ENCODE measurements at places on chromosomes 7 and 10.
A peak's percentile ranks its signal among the peaks of the same experiment; 100 is the strongest.

- DNase-seq: no peak
Measured at GRCh38 chr7:110105840-110106239, 985.1 kb upstream of the LRRN3 start.

GRCh38 chr7:100486753-100487446 lies 3.2 kb downstream of the NYAP1 start:
- no peak for DNase-seq

DNA sequence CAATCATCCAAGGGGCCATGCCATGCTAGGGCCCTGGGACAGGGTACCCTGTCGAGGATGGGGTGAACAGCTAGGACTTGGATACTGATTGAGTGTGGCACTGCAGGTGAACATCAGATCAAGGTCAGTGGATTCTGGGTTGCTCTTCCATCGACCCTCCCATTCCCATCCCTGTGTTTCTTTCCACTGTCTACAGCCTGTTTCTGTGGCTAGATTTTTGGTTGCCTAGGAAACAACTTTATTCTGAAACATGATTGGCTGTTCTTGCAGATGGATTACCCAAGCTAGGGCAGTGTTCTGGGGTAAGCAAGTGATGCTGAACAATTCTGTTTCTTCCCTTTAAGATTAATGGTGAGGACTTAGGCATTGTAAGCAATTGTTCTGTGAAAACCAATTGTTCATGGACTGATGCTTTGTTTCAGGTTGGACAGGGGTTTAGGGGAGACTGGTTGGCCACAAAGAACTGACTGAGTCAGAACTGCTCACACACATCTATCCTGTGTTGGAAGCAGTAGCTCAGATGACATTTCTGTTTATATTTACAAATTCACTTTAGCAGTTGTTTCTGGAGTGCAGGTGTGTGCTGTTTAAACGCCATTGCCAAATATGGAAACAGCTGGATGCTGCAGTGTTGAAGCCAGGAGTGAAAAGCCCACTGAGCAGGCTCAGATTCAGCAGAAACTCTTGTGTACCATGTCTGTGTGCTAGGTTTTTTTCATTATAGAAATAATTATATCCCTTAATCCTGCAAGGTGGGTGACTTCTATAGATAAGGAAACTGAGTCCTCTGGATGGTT lies 102.3 kb upstream of the BTBD16 start:
- DNase-seq: no peak

- no peak for DNase-seq
Measured at GRCh38 chr10:96279191-96279641, 7.8 kb upstream of the BLNK start.

DNA sequence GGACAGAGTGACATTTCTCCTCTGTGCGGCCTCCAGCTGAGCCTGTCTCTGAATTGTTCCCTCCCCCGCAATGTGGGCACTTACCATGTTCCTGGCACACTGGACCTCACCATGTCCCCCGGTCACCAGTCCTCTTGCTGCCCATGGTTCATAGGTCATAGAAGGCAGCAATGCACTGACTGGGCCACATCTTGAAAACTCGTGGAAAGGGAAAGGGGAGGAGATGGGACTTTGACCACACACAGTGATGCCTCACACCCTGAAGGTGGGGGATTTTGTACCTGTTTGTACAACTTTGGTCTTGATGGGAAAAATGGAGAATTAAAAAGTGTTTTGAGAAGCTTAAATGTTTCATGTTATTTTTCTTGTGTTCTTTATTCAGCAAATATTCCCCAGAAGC lies 61.7 kb upstream of the LRGUK start:
- no peak for DNase-seq

GRCh38 chr10:42956045-42956444 lies 120.8 kb upstream of the RET start:
- no peak for DNase-seq

DNA sequence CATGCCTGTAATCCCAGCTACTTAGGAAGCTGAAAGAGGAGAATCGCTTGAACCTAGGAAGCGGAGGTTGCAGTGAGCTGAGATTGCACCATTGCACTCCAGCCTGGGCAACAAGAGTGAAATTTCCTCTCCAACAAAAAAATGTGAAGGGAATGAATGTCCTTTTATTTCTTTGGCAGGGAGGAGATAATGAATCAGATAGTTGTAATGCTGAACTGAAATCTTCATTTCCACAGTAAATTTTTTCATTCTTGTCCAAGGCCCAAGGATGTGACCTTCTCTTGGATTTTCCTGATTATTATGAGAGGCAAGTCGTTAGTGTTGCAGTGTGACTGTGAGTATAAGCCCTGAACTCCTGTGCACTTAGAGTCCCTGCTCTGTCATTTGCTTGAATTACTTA lies 13.6 kb downstream of the STAMBPL1 start:
- DNase-seq: no peak

DNA sequence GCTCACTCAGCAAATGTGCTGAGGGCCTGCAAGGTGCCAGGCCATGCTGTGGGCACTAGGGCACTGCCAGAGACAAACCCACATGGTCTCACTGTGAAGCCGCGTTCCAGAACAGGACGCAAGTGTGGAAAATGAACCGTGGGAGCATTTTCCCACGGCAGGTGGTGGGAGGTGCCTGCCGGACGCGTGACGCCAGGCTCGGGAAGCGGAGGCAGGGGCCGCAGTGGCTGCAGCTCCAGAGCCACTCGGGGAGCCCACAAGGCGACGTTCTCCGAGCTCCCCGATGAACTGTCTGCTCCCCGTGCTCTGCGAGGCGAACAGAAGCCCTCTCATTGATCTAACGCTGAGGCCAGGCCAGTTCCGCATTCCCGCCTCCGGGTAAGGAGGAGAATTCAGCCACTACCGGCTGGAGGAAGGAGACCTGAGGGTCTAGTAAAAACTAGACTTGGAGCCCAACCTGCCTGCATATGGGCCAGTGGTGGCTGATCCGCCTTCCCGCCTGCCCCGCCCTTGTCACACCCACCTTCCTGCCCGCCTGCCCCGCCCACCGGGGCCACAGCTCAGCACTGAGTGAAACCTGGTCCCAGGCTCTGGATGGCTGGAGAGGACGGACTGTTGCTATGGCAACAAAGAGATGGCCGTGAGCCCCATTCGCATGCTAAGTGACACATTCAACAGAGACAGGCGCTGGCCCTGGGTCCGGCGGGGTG lies 13.1 kb downstream of the ADGRA1 start:
- peak; percentile 82 for DNase-seq

GRCh38 chr7:29990931-29991330 lies 1.3 kb upstream of the SCRN1 start:
- no peak for DNase-seq

GRCh38 chr10:19892270-19892669 lies 76.0 kb downstream of the PLXDC2 start:
- no peak for DNase-seq

DNA sequence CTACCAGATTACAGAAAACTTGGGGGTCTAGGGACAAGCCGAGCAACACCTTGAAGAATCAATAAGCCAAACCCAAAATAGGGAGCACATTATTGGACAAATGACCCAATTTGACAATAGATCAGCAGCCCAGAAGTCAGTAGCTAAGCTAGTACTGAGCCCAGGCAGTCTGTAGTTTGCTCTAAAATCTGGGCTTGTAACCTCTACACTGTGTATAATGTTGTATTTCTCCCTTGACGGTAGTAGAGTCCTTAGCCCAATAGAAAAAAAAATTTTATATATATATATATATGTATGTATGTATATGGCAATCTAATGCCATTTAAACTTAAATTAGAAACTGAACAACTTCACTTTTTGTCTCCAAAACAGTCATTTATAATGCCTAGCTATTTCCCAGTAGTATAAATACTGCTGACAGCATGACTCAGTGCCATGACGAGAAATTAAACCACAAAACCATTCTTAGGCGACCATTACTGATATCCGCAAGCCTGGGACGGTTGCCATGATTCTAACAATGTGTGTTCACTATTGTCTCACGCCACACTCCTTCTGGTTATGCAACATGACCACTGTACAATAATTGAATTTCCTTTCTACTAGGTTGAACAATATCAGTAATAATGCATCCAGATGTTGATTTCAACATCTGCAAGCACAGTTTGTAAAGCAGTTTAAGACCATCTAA lies 110.5 kb downstream of the IPMK start:
- DNase-seq: no peak

GRCh38 chr7:40402661-40403060 lies 267.9 kb downstream of the SUGCT start:
- DNase-seq: no peak

GRCh38 chr7:91656541-91657482 lies 223.7 kb downstream of the MTERF1 start:
- no peak for DNase-seq

- DNase-seq: no peak
Measured at GRCh38 chr10:79980711-79981110, 31.8 kb upstream of the SFTPD start.

GRCh38 chr10:128468462-128468861 lies 342.2 kb upstream of the MKI67 start:
- DNase-seq: no peak

DNA sequence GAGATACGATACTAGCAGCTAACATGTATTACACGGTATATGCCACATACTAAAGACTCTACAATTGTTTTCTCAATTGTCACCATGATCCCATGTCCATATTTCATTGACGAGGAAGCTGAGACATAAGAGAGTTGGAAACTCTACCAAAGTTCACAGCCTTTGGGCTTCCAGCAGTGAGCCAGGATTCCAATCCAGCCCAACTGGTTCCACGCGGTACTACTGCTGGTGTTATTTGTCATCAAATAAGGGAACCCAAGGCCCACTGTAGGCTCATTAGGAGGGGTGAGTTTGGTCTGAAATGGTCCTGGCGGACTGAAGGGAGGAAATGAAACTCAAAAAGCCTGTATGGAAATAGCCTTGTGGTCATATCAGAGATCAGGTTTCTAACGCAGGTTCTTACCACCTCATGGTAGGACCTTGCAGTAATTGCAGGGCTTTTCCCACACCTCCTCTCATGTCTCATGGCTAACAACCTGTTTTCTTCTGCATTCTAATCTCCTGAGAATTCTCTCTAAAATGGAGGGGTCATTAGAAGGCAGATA lies 814.6 kb downstream of the LRMDA start:
- no peak for DNase-seq

GRCh38 chr7:25594728-25595127 lies 366.4 kb upstream of the NPVF start:
- DNase-seq: no peak

GRCh38 chr10:49512121-49512809 lies 26.7 kb downstream of the ERCC6 start:
- DNase-seq: peak; percentile 12

DNA sequence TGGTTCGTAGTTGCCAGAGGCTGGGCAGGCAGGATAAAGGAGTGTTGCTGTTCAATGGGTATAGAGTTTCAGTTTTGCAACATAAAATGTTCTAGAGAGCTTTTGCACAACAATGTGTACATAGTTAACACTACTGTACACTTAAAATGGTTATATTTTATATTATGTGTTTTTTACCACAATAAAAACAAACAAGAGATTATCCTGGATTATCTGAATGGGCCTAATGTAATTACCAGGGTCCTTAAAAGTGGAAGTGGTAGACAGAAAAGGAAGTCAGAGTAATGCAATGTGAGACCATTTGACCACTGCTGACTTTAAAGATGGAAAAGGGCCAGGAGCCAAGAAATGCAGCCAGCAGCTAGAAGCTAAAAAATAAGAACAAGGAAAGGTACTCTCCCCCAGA lies 159.7 kb downstream of the SGMS1 start:
- DNase-seq: no peak

DNA sequence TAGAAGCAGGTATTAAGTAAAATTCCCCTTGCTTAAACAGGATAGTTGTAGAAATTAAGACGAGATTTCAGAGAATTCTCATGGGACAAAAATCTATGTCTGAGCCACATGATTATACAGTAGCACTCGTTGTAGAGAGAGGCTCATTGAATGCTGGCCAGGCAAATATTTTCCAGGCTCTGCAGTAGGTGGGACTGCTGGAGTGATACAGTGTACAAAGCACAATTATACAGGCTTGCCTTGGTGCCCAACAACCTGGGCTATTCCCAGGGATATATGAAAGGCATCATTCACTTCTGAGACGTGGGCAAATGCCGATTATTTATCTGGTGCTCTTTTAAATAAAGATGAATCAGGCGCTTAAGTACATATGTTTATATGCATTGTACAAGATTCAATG lies 380.6 kb downstream of the PHTF2 start:
- DNase-seq: no peak

DNA sequence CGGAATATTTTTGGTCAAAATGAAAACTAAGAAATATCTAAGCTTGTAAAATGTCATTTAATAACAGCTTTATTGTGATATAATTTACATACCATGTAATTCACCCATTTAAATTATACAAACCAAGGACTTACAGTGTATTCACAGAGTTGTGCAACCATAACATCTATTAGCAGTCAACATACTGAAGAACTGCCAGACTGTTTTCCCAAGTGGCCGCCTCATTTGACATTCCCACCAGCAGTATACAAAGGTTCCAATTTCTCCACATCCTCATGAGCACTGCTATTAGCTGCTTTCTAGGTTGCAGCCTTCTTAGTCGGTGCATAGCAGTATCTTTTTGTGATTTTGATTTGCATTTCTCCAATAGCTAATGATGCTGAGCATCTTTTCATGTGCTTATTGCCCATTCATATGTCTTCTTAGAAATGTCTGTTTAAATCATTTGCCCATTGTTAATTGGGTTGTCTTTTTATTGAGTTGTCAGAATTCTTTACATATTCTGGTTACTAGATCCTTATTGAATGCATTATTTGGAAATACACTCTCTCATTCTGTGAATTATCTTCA lies 153.0 kb upstream of the FGFR2 start:
- DNase-seq: no peak

GRCh38 chr7:21215307-21215706 lies 212.6 kb upstream of the SP4 start:
- DNase-seq: no peak

GRCh38 chr7:64544010-64544409 lies 18.9 kb downstream of the ZNF680 start:
- no peak for DNase-seq

- no peak for DNase-seq
Measured at GRCh38 chr7:158019726-158020705, 567.6 kb downstream of the PTPRN2 start.

- no peak for DNase-seq
Measured at GRCh38 chr10:16728266-16728665, 89.0 kb downstream of the RSU1 start.

GRCh38 chr10:102997998-102998397 lies 79.9 kb downstream of the CNNM2 start:
- no peak for DNase-seq

All from nephron progenitor cell (in vitro differentiated cells).